SHP77 (cell line): ENCODE measurements at places on chromosomes 2 and 18.

DNA sequence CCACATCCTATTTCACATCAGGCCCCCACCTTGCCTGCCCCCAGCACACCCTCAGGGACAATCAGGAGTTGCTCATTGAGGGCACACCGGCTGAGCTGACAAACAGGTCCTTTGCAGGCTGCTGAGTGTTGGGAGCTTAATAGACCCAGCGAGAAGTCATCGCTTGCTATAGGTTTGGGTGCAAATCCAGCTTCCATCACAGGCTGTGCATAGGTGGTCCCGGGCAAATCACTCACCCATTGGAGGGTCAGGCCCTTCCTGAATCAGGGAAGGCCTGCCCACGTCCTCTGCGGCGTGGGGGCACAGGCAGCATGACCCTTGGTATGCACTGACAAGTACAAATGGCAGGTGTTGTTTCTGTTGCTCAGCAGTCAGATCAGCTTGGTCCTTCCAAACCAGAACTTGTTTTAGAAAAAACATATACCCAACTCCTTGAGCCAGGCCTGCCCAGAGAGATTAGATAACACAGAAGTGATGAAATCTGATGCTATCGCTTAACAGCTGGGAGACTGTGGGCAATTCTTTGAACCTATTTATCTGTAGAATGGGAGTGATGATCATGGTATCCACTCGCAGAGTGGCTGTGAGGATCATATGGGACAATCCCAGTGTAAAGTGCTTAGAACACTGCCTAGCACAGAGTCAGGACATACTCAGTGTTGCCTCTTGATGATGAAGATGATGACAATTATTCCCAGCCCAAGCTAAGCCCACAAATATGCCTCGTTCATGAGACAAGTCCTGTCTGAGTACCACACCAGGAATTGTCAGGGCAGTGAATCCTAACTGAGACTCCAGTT lies 34.9 kb downstream of the SMAD7 start:
- DNase-seq: no peak

DNA sequence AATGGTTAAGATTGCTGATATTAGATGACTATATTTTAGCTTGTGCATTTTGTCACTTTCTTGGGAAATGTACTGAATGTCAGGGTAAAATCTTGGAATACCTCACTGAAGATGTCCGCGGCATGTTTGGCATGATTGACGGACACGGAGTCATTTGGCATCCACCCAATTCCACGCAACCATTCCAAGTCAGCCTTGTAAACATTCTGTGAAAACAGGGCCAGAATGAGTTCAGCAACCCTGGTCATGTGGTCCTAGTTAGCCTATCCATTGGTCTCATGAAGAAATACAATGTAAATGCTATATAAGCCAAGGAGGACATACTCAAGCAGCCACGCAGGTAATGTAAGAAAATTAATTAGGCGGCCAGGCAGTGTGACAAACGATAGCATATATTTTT lies 159.5 kb downstream of the RIF1 start:
- DNase-seq: no peak

GRCh38 chr2:119179991-119180390 lies 21.4 kb upstream of the C1QL2 start:
- no peak for DNase-seq

- no peak for DNase-seq
These were observed 65.6 kb downstream of the COL6A3 start for GRCh38 chr2:237348281-237348865.

DNA sequence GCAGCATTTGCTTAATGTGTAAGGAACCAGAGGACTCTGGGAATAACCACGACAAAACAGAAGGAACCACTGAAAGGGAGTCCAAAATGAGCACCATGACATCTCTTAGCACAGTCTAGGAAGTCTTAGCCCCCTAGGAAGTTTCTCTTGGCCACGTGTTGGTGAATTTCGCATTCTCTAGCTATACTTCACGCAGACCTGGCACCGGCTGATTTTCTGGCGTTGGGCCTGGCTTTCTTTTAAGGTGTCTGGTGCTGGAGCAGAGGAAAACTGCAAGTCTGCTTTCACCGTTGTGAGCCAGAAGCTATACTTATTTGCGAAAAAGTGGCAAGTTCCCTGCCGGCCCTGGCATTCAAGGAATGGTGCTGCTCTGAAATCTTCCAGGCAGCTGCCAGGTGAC lies 156.9 kb downstream of the COL4A4 start:
- DNase-seq: no peak

GRCh38 chr2:232890536-232890895 lies 20.5 kb downstream of the SNORC start:
- no peak for DNase-seq

GRCh38 chr2:161077367-161078210 lies 82.6 kb upstream of the TANK start:
- DNase-seq: no peak

DNA sequence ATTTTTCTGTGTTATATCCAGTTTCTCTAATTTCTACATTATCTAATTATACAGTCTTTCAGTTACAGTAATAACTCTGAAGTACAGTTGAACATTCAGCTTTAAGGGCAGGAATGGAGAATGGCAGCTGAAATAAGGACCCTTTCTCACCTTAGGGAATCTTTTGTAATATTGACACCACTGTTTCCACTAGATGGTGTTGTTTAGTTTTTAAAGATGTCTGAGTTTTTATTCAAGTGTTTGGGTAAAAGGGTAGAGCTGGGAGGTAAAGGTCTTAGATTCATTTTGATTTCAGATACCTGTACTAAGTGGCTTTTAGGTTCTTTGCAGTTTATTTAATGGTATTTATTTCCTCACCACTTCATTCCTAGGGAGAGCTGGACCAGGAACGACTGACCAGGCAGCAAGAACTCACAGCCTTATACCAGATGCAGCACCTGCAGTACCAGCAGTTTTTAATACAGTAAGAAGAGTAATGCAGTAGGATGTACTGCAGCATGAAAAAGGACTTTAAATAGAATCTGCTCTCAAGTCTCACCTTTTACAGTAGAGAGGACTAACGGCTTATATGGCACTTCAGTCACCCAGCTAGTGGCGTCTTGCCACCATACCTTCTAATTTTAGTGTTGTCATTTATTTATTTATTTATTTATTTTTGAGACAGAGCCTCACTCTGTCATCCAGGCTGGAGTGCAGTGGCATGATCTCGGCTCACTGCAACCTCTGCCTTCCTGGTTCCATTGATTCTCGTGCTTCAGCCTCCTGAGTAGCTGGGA lies 33.2 kb upstream of the KCNJ13 start:
- DNase-seq: no peak

GRCh38 chr2:103288696-103289095 lies 526.9 kb downstream of the TMEM182 start:
- DNase-seq: no peak

DNA sequence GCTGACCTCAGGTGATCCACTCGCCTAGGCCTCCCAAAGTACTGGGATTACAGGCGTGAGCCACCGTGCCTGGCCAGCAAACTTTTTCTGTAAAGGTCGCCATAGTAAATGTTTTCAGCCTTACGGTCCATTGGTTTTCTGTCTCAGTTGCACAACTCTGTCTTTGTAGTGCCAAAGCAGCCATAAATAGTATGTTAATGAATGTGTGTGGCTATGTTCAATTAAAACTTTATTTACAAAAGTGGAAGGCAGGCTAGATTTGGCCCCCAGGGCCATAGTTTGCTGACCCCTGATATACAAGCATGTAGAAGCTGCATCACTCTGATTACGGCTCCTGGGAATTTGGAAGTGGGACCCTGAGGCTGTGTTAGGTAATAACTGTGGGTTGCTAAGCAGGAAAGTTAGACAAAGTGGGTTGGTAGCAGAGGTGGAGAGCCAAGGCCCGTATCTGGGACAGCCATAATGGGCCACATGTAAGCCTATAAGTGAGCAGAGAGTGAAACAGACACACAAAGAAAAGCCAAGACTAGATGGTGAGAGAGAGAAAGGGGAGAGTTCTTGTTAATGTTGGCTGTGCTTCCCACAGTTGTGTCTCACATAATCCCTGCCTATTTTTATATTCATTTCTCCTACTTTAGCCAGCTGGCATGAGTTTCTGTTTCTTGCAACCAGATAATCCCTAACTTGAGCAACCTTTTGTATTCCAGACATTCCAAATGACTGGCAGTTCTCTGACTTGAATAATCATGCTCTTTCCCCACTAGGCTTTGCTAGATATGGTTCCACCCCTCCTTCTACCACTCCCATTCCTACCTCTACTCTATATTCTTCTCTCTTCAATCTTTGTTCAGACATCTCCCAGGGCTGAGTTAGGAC lies 223.3 kb upstream of the STON1 start:
- no peak for DNase-seq

DNA sequence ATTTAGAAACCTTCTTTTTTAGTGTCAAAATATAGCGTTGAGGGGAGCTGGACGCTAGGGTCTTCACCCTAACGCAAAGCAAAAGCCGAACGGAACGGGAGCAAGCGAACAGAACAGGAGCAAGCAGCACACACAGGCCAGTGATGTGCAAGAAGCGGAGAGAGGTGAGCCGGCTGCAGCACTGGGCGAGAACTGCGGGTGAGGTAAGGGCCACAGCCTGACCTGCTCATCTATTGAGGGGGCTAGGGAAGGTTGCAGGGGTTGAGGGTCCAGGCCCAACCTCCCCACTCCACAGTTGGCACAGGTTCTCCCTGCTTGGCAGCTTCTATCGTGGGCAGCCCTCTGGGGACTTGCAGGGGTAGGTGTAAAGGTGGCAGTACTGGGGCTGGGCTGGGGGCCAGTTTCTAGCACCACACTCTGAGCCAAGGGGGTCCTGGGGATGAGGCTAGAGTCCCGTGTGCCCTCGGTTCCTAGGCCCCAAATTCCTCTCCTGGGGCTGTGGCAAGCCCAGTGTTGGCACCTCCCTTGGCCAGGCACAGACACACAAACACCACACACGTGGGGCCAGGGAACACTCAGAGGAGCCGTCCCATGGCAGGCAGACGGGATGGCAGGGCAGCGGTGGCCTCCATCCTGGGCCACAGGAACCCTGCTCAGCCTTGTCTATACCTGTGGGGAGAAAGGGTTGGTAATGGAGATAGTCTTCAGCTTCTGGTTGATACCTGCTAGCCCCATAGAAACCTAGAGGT lies 1.2 kb upstream of the ABCB6 start:
- no peak for DNase-seq

GRCh38 chr18:22952525-22952924 lies 19.4 kb downstream of the RBBP8 start:
- DNase-seq: no peak

GRCh38 chr2:88190808-88191721 lies 20.9 kb downstream of the THNSL2 start:
- DNase-seq: no peak

- DNase-seq: no peak
These were observed 240.5 kb upstream of the MYT1L start for GRCh38 chr2:2571301-2572150.

DNA sequence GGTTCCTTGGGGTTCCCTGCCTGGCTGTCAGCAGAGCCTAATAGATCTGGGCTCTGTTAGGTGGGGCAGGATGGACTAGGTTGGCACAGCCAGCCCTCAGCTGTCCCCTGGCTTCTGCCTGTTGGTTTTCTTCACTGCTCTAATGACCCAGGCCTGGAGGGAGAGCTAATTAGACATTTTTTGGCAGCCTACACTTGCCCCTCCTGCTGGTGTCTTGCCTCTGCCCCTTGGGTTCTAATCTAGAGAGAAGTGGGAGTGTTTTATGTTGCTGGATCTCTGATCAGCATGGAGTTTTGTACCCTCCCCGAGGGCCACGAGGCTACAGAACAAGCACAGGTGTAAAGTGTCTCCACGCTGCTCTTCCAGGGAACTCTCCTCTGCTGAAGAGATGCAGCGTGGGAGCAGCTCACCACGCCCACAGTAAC lies 199.4 kb upstream of the RASGRP3 start:
- DNase-seq: no peak

- DNase-seq: no peak
These were observed 163.8 kb downstream of the RBM43 start for GRCh38 chr2:151097895-151098294.

- DNase-seq: no peak
These were observed 6.0 kb downstream of the SEPTIN10 start for GRCh38 chr2:109607766-109608165.

- no peak for DNase-seq
These were observed 151.9 kb downstream of the ATP9B start for GRCh38 chr18:79221136-79221535.

GRCh38 chr2:158650646-158651357 lies 144.3 kb upstream of the DAPL1 start:
- no peak for DNase-seq

GRCh38 chr2:104378853-104379374 lies 475.0 kb upstream of the POU3F3 start:
- DNase-seq: peak; percentile 39

DNA sequence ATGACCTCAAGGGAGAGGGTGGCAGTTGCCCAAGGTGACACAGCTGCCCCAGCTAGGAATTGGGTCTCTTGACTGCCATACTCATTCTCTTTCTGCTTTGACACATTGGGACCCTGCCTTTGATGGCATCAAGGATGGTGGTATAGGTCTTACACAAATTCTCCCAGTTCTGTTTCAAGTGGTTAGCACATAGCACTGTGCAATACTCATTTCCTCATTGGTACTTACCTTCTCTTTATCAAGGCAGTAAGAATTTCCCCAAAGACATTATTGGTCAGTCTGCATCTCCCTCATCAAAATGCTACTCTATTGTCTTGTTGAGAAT lies 35.9 kb upstream of the CCDC93 start:
- no peak for DNase-seq

- DNase-seq: peak; percentile 21
These were observed 770 bp downstream of the ZNF396 start for GRCh38 chr18:35376393-35376741.

GRCh38 chr2:73255907-73256617 lies 22.0 kb downstream of the CCT7 start:
- no peak for DNase-seq

- DNase-seq: no peak
These were observed 20.0 kb upstream of the PTPN4 start for GRCh38 chr2:119739580-119740255.

DNA sequence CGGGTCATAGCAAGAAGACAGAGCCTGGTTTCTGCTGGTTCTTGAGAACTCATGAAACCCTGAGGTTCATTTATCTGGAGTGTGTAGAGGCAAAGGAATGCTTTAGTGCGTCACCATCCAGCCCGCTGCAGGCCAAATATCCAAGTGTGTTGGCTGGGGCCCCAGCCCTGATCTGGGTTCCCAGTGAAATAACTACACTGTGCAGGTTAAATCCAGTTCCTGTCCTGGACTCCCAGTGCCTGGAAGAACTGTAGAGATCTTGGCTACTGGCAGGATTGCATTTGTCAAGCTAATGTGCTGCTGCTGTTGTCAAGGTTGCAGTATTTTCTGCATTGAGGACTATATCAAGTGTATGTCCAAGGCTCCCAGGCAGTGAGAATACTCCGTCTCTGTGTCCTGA lies 89.9 kb downstream of the MAPK4 start:
- no peak for DNase-seq

GRCh38 chr2:144240656-144241339 lies 279.1 kb downstream of the ZEB2 start:
- no peak for DNase-seq

- no peak for DNase-seq
These were observed 26.3 kb downstream of the TMEM163 start for GRCh38 chr2:134692499-134692898.

- no peak for DNase-seq
These were observed 65.2 kb upstream of the CTDP1 start for GRCh38 chr18:79614211-79614955.

GRCh38 chr2:88372042-88372441 lies 80.5 kb downstream of the FOXI3 start:
- DNase-seq: no peak

- no peak for DNase-seq
These were observed 190.4 kb downstream of the MC4R start for GRCh38 chr18:60182223-60182622.
